IMR-90 (cell line): ENCODE measurements at places on chromosomes 16 and 17. TPM values are rescaled to one million over a fixed set of nuclear protein-coding genes. Genes with fewer than 3 reads are reported as not detected.

BCL6B gene
- not detected in 2 replicates for polyA plus RNA-seq

ACADVL gene
- 752 and 844 TPM in 2 replicates for polyA plus RNA-seq

TRAF7 gene
- 52.6 and 55.1 TPM in 2 replicates for polyA plus RNA-seq

CFAP119 gene
- 7.6 and 8.8 TPM in 2 replicates for polyA plus RNA-seq

ZSCAN10 gene
- polyA plus RNA-seq = not detected in 2 replicates
